ENCODE measurements at places on chromosomes 1 and 21. TPM values are rescaled to one million over a fixed set of nuclear protein-coding genes. Genes with fewer than 3 reads are reported as not detected.
A peak's percentile ranks its signal among the peaks of the same experiment; 100 is the strongest.

GRCh38 chr1:226948996-226949395 lies 8.9 kb downstream of the COQ8A start:
- H3K4me3 ChIP-seq: no peak overlapping the region
- H3K27ac ChIP-seq: no peak overlapping the region
- no peaks in the 10 kb centered on the region for H3K27me3 ChIP-seq
- H3K4me1 ChIP-seq: no peaks in the 10 kb centered on the region
- no peak for DNase-seq
- no peaks in the 10 kb centered on the region for H3K36me3 ChIP-seq

DNA sequence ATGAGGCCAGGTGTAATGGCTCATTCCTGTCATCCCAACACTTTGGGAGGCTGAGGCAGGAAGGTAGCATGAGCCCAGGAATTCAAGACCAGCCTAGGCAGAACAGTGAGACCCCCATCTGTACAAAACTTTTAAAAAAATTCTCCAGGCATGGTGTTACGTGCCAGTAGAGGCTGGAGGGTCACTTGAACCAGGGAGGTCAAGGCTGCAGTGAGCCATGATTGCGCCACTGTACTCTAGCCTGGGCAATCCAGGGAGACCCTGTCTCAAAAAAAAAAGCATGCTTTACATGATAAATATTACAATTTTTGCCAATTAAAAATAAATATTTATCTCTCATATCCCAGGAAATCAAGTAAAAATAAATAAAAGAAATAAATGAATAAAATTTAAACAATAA lies 17.6 kb upstream of the VPS45 start:
- no peaks in the 10 kb centered on the region for H3K27me3 ChIP-seq
- H3K4me3 ChIP-seq: no peak overlapping the region
- no peak overlapping the region for H3K27ac ChIP-seq
- DNase-seq: no peak
- no peaks in the 10 kb centered on the region for H3K4me1 ChIP-seq
- no peaks in the 10 kb centered on the region for H3K36me3 ChIP-seq

GRCh38 chr1:59685101-59685500 lies 129.6 kb upstream of the HOOK1 start:
- no peak for DNase-seq
- H3K27me3 ChIP-seq: no peaks in the 10 kb centered on the region
- no peaks in the 10 kb centered on the region for H3K4me1 ChIP-seq
- no peak overlapping the region for H3K27ac ChIP-seq
- H3K4me3 ChIP-seq: no peak overlapping the region
- no peaks in the 10 kb centered on the region for H3K36me3 ChIP-seq

GRCh38 chr21:29829564-29830275 lies 110.1 kb downstream of the GRIK1 start:
- H3K27me3 ChIP-seq: no peaks in the 10 kb centered on the region
- no peak overlapping the region for H3K4me3 ChIP-seq
- peak; percentile 22 for DNase-seq

- H3K36me3 ChIP-seq: peaks cover 15% of the 10 kb centered on the region
- no peak overlapping the region for H3K27ac ChIP-seq
- no peak for DNase-seq
- H3K27me3 ChIP-seq: no peaks in the 10 kb centered on the region
- no peaks in the 10 kb centered on the region for H3K4me1 ChIP-seq
- no peak overlapping the region for H3K4me3 ChIP-seq
Measured at GRCh38 chr21:46207920-46208591, 20.5 kb downstream of the LSS start.

DNA sequence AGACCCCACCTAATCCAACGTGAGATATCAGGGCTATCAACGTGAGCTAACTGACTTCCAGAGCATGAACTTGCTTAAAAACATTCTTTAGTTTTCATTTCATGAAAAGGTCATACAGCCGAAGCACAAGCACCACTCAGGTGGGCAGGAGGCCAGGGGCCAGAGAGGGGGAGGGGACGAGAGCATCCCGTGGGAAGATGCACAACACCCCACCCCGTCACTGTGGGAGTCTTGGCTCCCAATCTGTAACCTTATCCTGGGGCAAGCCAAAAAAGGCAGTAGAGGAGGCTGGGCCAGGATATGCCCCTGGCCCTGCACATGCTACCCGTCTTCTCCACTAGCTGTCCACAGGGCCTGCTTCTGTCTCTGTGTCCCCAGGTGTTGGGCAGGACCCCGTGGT lies 31.4 kb downstream of the SSBP3 start:
- H3K4me1 ChIP-seq: peaks cover 9% of the 10 kb centered on the region
- no peak overlapping the region for H3K4me3 ChIP-seq
- no peak overlapping the region for H3K27ac ChIP-seq
- no peaks in the 10 kb centered on the region for H3K36me3 ChIP-seq

DNA sequence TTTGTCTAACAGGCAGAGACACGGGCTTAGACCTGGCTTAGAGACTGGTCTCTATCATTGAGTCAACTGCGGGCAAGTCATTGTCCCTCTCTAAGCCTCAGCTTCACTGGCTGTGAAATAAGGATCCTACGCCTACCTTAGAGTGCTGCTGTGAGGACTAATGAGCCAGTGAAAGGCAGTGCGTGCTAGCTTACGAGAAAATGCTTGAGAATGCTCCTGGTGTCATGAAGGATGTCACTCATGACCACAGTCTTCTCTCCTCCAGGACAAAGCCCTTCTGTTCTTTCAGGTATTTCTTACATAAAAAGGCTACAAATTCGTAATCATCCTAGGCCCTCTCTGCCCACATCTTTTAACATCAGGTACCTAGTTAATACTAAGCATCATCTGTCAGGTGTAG lies 16.5 kb upstream of the A3GALT2 start:
- H3K27ac ChIP-seq: peak overlapping the region; percentile 14
- DNase-seq: no peak
- peaks cover 47% of the 10 kb centered on the region for H3K36me3 ChIP-seq
- no peaks in the 10 kb centered on the region for H3K27me3 ChIP-seq
- H3K4me3 ChIP-seq: no peak overlapping the region
- peaks cover 72% of the 10 kb centered on the region for H3K4me1 ChIP-seq

DNA sequence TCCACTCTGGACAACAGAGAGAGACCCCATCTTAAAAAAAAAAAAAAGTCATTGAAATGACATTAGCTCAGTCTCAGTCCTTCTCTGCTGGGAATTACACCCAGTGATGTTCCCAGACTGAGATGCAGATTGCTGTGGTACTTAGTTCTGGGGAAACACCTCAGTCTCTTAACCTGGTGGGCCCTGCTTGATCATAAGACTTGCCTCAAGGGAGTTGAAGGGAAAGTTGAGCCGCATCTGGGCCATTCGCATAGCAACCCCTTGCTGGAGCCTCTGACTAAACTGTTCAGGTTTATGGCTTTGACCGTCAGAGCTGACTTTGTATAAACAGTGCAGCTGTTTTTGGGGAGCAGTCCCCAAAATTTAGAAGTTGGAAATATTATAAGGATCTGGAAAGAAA lies 13.4 kb downstream of the FCRL4 start:
- no peak overlapping the region for H3K27ac ChIP-seq
- no peaks in the 10 kb centered on the region for H3K27me3 ChIP-seq
- no peaks in the 10 kb centered on the region for H3K4me1 ChIP-seq
- no peaks in the 10 kb centered on the region for H3K36me3 ChIP-seq

- H3K4me1 ChIP-seq: peaks cover 32% of the 10 kb centered on the region
- H3K4me3 ChIP-seq: no peak overlapping the region
- H3K27ac ChIP-seq: peak overlapping the region; percentile 57
- no peaks in the 10 kb centered on the region for H3K36me3 ChIP-seq
Measured at GRCh38 chr1:66540434-66541032, 6.6 kb downstream of the SGIP1 start.

GRCh38 chr1:154607106-154607608 lies 829 bp downstream of the ADAR start:
- no peaks in the 10 kb centered on the region for H3K36me3 ChIP-seq
- H3K27me3 ChIP-seq: no peaks in the 10 kb centered on the region
- H3K4me3 ChIP-seq: peak overlapping the region; percentile 99
- DNase-seq: peak; percentile 74
- peaks cover 21% of the 10 kb centered on the region for H3K4me1 ChIP-seq
- H3K27ac ChIP-seq: peak overlapping the region; percentile 98

- no peaks in the 10 kb centered on the region for H3K27me3 ChIP-seq
- H3K27ac ChIP-seq: no peak overlapping the region
- no peaks in the 10 kb centered on the region for H3K36me3 ChIP-seq
Measured at GRCh38 chr1:52294580-52294979, 71.4 kb downstream of the CC2D1B start.

DNA sequence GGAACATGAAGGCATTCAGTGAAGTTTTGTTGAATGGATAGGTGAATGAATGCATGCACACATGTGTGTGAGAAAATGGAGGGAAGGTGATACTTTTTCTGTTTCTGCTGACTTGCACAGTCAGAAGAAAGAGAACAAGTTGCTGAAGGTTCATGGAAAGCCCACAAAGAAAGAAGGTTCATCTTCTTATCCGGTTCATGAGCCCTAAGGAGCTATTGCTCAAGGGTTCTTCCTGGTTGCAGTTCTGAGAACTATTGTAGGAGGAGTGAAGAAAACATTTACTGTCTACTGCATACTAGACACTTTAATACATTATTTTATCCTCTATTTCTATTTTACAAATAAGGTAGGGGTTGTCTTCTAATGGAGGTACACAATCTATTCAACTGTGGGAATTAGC lies 13.4 kb upstream of the NIBAN1 start:
- H3K36me3 ChIP-seq: no peaks in the 10 kb centered on the region
- H3K4me3 ChIP-seq: no peak overlapping the region
- no peak overlapping the region for H3K27ac ChIP-seq
- H3K27me3 ChIP-seq: no peaks in the 10 kb centered on the region

DNA sequence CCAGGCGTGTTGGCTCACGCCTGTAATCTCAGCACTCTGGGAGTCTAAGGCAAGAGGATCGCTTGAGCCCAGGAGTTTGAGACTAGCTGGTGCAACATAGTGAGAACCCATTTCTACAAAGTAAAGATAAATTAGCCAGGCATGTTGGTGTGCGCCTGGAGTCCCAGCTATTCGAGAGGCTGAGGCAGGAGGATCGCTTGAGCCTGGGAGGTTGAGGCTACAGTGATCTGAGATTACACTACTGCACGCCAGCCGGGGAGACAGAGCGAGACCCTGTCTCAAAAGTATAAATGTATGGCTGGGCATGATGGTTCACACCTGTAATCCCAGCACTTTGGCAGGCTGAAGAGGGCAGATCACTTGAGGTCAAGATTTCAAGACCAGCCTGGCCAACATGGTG lies 51.5 kb upstream of the LBR start:
- H3K4me1 ChIP-seq: peaks cover 11% of the 10 kb centered on the region
- no peaks in the 10 kb centered on the region for H3K27me3 ChIP-seq
- DNase-seq: no peak
- no peaks in the 10 kb centered on the region for H3K36me3 ChIP-seq
- H3K4me3 ChIP-seq: no peak overlapping the region

GRCh38 chr1:25924454-25924853 lies 18.2 kb upstream of the STMN1 start:
- DNase-seq: no peak
- no peaks in the 10 kb centered on the region for H3K36me3 ChIP-seq

GRCh38 chr1:244089561-244089960 lies 38.5 kb downstream of the ZBTB18 start:
- no peak overlapping the region for H3K27ac ChIP-seq
- H3K4me1 ChIP-seq: peaks cover 13% of the 10 kb centered on the region
- H3K27me3 ChIP-seq: no peaks in the 10 kb centered on the region

DNA sequence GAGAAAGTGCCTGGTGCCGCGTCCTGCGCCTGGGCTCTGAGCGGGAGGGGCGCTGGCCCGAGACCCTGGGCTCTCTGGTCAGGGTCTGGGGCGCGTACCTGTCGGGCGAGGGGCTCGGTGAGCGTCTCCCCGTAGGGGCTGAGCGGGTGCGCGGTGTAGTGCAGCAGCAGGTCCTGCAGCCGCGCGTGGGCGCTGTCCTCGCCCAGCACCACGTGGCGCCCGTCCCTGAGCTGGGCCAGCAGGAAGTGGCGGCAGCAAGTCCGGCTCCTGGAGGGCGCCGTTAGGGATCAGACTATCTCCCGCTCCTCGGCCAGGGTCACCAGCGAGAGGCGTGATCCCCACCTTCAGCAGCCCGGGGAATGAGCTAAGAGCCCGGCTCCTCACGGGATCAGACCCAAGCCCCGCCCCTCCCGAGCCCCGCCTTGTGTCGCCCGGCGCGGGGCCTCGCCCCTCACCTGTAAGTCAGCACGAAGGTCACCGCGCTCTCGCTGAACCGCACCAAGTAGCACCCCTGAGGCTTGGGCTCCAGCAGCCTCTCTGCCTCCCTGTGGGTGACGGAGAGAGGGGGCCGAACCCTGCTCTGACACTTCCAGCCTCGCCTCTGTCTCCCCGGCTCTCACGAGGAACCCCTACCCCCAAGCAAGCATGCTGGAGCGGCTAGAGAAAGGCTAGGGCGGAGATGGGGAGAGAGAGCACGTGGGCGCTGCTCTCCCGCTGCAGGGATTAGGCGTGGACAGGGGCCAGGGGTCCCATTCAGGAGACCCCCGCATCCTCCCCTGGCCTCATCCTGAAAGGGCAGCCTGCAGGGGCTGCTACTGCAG lies 2.7 kb downstream of the SH2D2A start:
- peaks cover 24% of the 10 kb centered on the region for H3K4me1 ChIP-seq
- DNase-seq: peak; percentile 40
- no peaks in the 10 kb centered on the region for H3K36me3 ChIP-seq
- peak overlapping the region; percentile 43 for H3K4me3 ChIP-seq

- H3K27me3 ChIP-seq: no peaks in the 10 kb centered on the region
- H3K27ac ChIP-seq: no peak overlapping the region
- H3K4me3 ChIP-seq: no peak overlapping the region
- DNase-seq: no peak
- no peaks in the 10 kb centered on the region for H3K36me3 ChIP-seq
Measured at GRCh38 chr1:102896771-102897170, 211.6 kb downstream of the COL11A1 start.

DNA sequence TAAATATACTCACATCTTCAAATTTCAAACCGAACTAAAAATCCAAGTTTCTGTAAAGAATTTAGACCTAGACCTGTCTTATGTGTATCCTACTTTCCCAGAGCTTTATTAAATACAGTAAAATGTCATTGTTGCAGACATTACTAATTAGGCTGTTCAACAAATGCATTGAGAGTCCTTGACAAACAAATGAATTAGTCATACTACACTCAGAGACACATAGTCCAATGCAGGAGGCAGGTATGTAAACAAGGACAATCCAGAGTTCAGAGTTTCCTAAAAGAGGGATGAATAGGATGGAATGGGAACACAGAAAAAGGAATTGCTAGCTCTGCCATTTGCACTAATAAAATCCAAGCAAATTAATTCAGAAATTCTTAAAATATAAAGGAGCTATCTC lies 1.6 kb upstream of the EGLN1 start:
- H3K27ac ChIP-seq: no peak overlapping the region
- peaks cover 10% of the 10 kb centered on the region for H3K4me1 ChIP-seq
- H3K36me3 ChIP-seq: no peaks in the 10 kb centered on the region
- no peak for DNase-seq

APOBEC4 gene
- total RNA-seq: not detected

MAGOH gene
- total RNA-seq: 34.8 TPM

LCE1B gene
- total RNA-seq: not detected

FCN3 gene
- total RNA-seq: not detected

PM20D1 gene
- total RNA-seq: not detected

SIK1 gene
- 68.0 TPM for total RNA-seq

OR2L5 gene
- not detected for total RNA-seq

PCBP3 gene
- total RNA-seq: 2.5 TPM

MTMR11 gene
- total RNA-seq: 5.0 TPM
